Erythroblast (primary cell): ENCODE measurements at places on chromosomes 6 and 20.

- DNase-seq = no peak
These were observed 71.4 kb upstream of the SNX9 start for GRCh38 chr6:157751547-157752200.

- no peak for DNase-seq
These were observed 29.6 kb downstream of the PAK5 start for GRCh38 chr20:9809271-9809670.

GRCh38 chr6:154359679-154360078, 3.1 kb upstream of the IPCEF1 start:
- no peak for DNase-seq

- no peak for DNase-seq
These were observed 19.1 kb upstream of the AAR2 start for GRCh38 chr20:36217226-36217625.

GRCh38 chr20:52493171-52493721, 301.7 kb upstream of the ZFP64 start:
- DNase-seq = no peak

GRCh38 chr6:44298055-44298803, 14.9 kb downstream of the AARS2 start:
- no peak for DNase-seq

GRCh38 chr6:71766796-71767195, 119.6 kb upstream of the RIMS1 start:
- no peak for DNase-seq

DNA sequence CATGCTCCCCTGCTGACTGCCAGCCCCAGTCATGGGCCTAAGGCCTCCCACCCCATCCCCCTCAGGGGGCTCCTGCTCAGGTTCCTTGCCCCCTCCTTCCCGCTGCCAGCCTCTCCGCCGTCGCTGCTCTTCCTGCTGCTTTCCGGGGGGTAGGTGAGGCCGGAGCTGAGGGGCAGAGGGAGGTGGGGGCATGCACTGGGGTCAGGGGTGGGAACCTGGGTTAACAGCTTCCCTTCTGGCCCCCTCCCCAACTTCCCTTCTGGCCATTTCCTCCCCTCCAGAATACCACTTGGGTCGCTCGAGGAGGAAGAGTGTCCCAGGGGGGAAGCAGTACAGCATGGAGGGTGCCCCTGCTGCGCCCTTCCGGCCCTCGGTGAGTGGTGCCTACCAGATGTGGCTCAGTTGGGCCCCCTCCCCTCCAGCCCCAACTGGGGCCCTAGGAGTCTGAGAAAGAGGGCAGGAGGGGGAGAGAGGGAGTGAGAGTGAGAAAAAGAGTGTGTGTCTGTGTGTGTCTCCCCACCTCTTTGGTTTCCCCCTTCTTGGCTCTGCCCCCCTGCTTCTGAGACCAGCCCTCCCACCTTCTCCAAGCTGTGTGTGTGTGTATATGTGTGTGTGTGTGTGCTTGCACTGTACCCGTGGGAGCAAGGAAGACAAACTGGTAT, 12.1 kb downstream of the SYNGAP1 start:
- no peak for DNase-seq

- no peak for DNase-seq
These were observed 701.8 kb upstream of the FLRT3 start for GRCh38 chr20:15039088-15039752.

DNA sequence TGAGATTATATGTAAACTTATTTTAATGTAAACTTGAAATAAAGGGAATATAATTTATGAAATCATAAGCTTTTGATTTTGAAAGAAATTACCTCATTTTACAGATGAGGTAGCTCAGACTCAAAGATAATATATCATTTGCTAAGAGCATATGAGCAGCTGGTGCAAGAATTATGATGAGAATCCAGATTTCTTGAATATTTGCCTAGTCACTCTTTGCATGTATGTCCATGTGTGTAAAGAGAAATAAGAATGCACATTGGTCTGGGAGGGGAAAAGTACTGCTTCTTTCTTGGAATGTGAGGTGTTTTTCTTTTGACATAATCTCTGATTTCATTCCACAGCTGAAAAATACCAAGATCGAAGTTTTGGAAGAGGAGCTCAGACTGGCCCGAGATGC, 11.1 kb upstream of the SNRNP48 start:
- DNase-seq = peak; percentile 31

DNA sequence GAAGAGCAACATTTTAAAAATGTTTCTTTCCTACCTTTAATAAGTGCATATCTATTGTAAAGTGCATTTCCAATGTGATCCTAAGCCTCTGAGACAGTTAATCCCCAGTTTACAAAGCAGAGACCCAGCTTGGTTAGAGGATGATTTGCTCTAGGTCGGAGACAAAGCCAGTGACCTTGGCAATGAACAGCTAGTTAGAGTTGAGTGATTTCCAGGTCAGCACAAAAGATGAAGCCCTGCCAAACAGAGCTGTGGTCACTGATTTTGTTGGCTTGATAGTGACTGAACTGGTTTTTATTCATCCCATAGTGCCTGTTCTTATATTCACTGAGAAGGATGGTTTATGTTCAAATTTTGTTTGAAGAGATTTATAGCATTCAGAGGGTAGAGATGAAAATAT, 56.6 kb upstream of the CD83 start:
- no peak for DNase-seq

- no peak for DNase-seq
These were observed 16.5 kb downstream of the GLO1 start for GRCh38 chr6:38686270-38687042.

DNA sequence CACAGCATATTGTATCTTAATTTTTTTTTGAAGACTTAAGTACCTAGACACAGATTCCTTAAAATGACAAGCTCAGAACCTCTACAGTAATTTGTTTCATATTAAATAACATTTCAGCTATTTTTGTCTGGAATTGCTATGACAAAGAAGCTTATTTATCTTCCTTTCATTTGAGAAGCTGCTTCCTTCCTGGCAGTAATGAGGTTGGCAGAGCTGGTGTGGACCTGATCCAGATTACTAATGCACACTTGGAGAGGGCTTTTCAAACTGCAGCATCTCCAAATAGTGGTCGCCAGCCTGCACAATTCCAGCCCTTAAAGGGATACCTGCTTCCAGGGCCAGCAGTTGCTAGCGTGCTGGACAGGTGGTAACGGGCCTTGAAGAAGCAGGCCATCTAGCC, 12.1 kb downstream of the PTCHD4 start:
- DNase-seq = no peak

DNA sequence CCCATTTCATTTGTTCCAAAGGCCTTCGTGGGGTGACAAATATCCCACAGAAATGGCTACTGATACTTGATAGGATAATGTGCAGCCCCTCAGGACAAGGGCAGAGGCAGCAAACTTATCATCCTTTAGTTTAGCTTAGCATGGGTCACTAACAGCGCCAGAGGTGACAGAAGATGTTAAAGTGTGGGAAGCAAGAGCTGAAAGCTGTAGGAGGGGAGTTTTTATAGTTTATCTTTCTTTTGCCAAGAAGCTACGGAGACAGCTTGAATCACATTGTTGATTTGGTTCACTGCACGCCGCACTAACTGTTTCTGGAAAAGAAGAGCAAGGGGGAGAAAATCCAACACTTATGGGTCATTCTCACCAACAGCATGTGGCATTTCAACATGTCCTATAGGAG, 773.9 kb upstream of the MMS22L start:
- no peak for DNase-seq
